A549 treated with Mapracorat at 1 μM for 4 hours (cell line): ENCODE measurements at places on chromosomes 5 and 9. TPM values are rescaled to one million over a fixed set of nuclear protein-coding genes. Genes with fewer than 3 reads are reported as not detected.

Gene HACD4
- 0.93 to 1.1 TPM (median 0.99 TPM) in 5 replicates for total RNA-seq

Gene POLE3
- total RNA-seq: 99.2 to 118 TPM (median 108 TPM) in 5 replicates

Gene PCDHGA9
- 0.06 to 0.08 TPM (median 0.06 TPM) in 3 of 5 replicates, not detected in the others for total RNA-seq

Gene GABRA1
- total RNA-seq: not detected in 5 replicates

Gene IDNK
- total RNA-seq: 5.7 to 8.2 TPM (median 6.9 TPM) in 5 replicates
